ENCODE measurements at places on chromosomes 3 and 15.

DNA sequence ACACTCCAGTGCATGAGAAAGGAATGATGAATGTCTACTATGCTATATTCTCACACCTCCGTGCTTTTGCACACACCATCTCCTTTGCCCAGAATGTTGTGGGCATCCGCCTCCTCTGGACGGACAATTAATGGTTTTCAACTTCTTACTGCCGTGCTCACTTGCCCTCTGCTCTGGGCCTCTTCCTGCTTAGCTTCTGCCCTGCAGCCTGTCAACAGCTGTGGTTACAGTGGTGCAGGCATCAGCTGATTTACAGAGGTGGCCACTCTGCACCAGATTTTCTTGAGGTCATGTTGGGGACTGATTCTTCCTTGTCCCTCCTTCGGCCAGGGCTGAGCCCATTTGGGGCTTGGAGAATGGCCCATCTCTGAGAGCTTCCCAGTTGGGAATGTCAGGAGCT is 56.5 kb upstream of the TMEM115 start:
- DNase-seq: no peak

DNA sequence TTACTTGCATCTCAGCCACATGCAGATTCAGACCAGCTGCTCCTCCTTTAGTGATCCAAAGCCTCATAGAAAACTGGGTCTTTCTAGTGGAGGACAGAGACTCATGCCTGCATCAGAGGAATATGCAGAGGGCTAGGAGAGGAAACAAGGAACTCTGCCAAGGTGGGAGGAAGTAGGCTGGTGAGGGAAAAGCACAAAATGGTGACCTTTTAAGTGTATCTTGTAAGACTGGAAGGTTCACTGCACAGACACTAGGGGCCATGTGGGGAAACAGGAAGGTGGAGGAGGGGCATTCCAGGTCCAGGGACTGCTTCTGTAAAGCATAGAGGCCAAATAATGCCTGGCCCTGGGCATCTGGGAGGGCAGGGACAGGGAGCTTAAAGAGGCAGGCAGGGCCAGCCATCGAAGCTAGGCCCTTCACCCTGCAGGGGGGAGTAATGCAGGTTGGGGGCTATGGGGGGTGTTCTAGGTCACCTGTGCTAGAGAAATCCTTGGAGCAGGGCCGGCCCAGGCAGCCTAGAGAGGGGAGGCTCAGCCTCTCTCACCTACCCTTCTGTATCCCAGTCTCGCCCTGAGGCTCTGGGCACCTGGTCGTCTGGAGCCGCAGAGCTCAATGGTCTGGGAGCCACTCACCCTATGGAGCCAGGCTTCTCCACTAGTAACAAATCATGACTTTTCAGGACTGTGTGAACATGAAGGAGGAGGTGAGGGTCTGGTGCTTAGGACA is 117.7 kb downstream of the DNAJB8 start:
- DNase-seq: no peak

GRCh38 chr3:125511420-125512118 is 8.4 kb downstream of the SNX4 start:
- no peak for DNase-seq

DNA sequence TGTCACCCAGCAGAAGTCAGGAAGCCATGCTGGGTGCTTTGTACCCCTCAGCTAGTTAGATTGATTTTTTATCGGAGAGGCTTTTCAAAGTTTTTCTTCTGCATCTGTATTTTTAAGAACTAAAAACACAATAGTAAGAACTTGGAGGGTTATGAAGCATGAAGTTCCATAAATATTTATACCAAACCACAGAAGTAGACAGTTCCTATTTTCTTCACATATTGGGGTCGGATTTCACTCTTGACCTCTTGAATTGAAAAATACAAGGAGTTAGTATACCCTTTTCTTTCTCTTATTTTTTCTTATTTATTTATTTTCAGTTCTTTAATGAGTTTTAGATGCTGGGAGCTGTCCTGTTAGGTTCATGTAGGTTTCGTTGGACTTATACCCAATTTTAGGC is 35.1 kb downstream of the SLC25A26 start:
- no peak for DNase-seq

- DNase-seq: no peak
Observed at GRCh38 chr3:42151596-42152168, 60.5 kb downstream of the TRAK1 start.

GRCh38 chr15:62087671-62088352 is 21.0 kb downstream of the C2CD4A start:
- DNase-seq: no peak

DNA sequence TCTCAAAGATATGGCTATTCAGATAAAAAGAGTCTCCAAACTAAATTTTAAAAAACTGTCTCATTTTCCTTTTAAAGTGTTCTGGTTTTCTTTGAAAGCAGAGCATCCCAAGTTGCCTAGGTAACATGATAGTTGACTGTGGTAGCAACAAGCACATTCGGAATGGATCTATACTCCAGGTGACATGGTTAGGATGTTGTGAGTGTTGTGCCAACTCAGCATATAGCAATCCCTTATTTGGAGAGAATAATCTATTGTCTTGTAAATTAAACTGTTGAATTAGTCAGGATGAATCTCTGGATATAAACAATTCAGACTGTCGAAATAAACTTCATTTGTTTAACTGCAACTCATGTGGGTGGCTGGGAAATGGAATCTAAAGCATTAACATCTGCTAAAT is 418.6 kb downstream of the TUSC7 start:
- DNase-seq: no peak

- DNase-seq: no peak
Observed at GRCh38 chr3:180283251-180283650, 246.5 kb upstream of the PEX5L start.

GRCh38 chr15:77836906-77837648 is 204.4 kb upstream of the LINGO1 start:
- DNase-seq: no peak

GRCh38 chr3:179713643-179714090 is 60.8 kb downstream of the USP13 start:
- no peak for DNase-seq

DNA sequence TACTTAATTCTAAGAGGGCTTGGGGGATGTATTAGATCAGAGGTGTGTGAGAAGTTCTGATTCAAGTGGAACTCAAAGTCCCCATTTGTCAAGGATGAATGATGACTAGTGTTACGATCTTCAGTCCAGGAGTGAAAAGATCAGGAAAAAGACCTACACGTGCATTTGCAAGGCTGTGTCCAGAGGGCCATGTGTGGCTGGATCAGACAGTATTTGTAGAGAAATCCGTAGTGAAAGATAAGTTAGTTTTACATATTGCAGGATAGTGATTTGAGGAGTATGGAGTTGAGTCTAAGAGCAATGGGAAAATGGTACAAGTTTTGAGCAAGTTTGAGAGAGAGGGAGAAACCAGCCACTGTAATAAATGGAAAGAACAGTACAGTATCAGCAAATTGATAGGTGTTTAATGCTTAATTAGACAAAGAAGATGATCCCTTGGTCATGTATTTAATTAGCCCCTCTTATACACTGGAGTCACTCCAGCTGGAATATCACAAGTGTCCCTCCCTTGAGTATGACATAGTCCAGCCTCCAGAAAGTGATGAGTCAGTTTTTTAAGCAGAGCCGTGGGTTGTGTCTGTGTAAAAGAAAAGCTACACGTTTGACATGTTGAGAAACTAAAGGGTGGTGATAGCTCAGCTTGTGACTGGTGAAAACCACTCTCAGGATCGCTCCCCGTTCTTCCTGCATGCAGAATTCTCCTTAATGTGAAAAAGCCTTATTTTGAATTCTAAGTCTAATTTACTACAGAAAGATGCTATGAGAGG is 348.8 kb downstream of the ROBO1 start:
- no peak for DNase-seq

DNA sequence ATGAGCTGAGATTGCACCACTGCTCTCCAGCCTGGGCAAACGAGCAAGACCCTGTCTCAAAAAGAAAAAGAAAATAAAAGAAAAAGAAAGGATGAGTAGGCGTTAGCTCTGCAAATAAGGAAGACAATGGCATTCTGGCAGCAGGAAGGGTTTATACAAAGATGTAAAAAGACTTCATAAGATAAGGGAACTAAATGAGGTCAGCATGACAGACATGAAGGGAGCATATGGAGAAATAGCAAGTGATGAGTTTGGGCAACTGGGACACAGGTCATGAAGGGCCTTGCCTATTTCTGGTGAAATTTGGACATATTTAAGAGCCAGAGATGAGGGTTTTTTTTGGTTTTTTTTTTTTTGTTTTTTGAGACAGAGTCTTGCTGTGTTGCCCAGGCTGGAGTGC is 24.5 kb downstream of the TMEM266 start:
- no peak for DNase-seq

GRCh38 chr3:101913168-101913567 is 63.9 kb downstream of the NFKBIZ start:
- no peak for DNase-seq

DNA sequence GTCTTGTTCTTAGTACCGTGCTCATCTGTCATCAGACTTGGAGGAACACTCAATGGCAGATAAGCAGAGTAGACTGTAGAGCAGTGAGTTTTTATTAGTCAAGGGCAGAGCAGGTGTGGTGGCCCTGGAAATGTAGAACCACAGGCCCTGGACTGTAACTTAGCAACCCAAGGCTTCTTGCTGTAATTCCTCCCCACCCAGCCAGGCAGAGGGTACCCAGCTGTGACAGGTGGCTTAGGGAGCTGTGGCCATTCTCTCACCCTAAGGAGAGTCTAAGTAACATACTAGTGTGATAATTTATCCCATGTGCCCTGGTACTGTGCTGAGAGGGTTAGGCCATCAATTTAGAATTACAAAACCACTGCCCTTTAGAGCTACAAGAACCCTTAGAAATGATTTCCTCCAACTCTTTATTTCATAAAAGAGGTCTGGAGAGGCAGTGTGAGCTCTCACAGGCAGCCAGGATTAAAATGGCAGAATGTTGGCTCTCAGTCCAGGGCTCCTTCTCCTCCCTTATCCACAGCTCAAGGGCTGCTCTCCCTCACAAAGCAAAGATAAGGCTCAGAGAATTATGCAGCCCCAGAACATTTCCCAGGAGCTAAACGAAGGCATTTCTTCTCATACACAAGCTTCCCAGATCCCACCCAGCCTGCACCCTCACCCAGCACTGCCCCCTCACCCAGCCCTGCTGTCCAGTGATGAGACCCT is 3.0 kb downstream of the POMGNT2 start:
- no peak for DNase-seq

DNA sequence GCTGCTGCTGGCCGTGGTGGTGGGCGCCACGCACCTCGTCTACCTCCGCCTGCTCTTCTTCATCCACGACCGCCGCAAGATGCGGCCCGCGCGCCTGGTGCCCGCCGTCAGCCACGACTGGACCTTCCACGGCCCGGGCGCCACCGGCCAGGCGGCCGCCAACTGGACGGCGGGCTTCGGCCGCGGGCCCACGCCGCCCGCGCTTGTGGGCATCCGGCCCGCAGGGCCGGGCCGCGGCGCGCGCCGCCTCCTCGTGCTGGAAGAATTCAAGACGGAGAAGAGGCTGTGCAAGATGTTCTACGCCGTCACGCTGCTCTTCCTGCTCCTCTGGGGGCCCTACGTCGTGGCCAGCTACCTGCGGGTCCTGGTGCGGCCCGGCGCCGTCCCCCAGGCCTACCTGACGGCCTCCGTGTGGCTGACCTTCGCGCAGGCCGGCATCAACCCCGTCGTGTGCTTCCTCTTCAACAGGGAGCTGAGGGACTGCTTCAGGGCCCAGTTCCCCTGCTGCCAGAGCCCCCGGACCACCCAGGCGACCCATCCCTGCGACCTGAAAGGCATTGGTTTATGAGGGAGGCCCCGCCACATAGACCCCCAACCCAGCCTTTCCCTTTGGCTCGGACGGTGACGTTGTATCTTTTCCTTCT is 1.1 kb downstream of the GPR27 start:
- DNase-seq: no peak

DNA sequence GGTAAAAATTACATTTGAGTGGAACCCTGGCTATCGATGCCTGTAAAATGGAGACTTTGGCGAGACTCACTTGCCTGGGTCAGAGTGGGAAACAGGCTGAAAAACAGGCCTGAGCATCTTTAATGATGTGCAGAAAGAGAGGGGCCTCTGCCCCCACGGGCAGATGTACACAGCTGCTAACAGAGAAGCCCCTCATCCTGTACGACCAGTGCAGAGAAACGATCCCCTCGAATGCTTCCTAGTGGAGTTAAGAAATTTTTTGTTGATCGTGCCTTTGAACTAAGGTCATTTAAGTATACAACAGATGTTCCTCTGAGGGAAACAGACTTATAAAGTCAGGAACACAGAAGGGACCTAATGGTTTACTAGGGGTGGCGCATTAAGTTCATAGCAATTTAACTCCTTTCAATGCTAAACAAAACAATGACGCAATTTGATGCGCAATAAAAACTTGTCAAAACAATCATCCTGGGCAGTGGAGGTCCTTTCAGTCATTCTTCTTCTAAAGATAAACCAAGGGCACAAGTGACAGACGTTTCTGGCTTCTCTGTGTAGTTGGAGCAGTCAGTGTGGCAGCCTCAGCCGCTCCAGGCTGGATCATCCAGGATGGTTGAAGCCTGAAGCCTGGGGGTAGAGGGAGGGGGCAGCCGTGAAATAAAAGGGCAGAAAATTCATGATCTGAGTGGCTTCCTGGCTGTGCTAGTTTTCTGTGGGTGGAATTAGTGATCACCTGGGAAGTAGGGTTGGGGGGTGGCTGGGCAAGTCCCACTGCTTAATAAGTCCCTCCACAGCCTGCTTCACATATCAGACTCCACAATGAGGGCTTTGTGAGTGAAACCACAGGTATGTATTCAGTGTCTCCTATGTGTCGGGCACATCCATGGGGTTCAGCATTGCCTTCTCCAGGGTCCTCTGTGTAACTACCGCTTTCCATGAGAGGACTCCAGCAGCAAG is 50.8 kb upstream of the MRPS22 start:
- DNase-seq: no peak

GRCh38 chr3:149314807-149315578 is 18.4 kb downstream of the TM4SF18 start:
- DNase-seq: no peak

DNA sequence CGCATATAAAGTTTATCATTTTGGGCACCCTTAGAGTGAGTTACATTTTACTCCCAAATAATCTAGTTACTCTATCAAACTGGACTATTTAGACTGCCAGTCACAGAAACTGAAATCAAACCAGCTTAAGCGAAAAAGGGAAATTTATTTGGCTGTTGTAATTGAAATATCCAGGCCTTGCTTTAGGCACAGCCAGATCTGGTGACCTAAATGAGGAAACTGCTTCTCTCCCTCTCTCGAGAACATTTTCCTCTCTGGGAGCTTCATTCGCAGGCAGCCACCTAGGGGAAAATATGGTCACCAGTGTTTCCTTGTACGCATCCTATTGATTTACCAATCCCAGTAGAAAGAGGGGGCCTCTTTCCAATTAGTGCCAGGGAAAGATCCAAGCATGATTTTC is 175.3 kb upstream of the MITF start:
- no peak for DNase-seq

GRCh38 chr3:133486658-133487057 is 86.8 kb downstream of the BFSP2 start:
- DNase-seq: no peak

DNA sequence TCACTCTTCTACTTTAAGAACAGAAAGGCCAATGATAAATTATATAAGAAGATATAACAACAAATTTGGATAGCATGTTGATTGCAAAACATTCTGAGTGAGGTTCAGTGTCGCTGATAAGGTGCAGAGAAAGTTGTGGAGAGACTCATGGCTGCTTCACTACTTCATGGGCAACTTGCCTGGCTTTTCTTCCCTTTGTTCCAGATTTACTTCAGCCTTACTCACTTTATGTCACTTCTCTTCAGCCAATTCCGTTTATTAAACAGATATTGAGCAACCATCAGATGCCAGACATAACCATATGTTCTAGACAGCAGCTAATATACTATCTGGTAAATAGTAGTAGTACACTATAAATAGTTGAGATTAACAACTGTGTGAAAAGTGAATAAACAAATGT is 150.0 kb upstream of the CHL1 start:
- DNase-seq: no peak

GRCh38 chr3:48708481-48708889 is 8.5 kb downstream of the IP6K2 start:
- no peak for DNase-seq
